Stimulated activated CD8-positive, alpha-beta memory T cell treated with anti-CD3 and anti-CD28 coated beads, Interleukin-4, amount 100 ng/mL, for 1 hour (primary cell): ENCODE measurements at places on chromosomes 1 and 21.

DNA sequence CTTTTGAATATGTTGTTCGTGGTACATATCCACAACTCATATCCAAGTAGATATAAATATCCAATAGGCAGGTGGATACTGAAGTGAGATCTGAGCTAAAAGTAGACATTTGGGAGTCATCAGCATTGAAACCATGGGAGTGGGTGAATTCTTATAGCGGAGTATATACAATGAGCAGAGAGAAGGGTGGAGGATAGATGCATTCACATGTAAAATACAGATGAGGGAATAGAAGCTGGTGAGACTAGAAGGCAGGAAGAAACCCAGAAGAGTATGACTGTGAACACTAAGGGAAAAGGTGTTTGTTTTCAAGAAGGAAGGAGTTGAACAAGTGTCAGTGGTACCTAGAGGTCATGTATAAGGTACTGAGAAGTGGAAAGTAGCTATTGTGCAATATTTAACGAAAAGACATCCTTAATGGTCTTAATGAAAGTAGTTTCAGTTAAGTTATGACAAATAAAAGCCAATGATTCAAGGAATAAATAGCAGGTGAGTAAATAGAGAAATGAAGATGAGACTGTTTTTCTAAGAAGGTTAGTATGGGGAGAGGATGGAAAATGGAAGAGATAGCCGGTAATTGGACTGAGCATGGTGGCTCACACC lies 181.6 kb upstream of the CACYBP start:
- DNase-seq, result no peak

DNA sequence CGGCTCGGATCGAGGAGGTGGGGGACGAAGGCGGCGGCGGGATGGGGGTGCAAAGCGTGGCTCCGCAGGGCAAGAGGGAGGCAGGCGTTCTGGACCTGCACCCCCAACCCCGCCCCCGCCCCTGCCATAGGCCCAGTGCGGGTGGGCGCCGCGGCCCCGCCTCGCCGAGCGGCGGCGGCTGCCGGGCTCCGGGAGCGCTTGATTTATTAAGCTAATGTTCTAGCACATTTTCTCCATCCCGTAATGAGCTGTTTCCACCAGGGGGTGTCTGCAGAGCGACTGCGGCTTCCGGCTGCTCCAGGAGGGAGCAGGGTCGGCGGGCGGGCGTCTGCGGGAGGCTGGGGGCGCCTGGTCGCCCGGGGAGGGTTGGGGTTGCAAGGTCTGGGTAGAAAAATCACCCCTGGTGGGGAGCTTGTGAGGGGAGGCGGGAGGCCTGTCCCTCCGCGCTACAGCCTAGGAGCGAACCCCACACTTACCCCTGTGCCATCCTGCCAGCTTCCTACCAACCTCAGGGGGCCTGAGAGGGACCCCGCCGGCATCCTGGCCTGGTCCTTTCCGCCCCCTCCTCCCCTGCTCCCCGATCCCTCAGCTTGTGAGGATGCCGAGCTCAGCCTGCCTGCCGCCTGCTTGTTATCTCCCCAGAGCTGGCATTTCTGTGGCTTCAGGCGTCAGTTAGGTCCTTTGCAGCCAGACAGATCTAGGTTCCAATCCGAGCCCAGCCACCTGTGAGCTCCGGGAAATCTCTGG lies 48.5 kb upstream of the ACOT11 start:
- DNase-seq, result no peak

DNA sequence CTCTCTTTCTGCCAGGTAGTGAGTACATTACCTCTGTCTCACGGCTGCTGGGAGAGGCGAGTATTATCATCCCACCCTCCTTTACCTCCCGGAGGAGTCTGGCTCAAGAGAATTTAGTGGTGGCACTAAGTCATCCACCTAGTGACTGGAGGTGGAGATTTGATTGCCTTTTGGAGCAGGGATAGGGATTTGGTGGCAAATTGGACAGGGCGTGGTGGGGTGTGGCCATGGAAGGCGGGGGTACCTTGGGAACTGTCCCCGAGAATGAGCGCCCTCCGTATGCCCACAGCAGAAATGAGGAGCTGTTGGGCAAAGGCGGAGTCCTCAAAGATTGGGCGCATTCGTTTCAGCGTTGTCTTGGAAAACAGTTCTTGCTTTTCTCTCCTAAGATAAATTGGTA lies 32.1 kb upstream of the HMGN1 start:
- no peak for DNase-seq

DNA sequence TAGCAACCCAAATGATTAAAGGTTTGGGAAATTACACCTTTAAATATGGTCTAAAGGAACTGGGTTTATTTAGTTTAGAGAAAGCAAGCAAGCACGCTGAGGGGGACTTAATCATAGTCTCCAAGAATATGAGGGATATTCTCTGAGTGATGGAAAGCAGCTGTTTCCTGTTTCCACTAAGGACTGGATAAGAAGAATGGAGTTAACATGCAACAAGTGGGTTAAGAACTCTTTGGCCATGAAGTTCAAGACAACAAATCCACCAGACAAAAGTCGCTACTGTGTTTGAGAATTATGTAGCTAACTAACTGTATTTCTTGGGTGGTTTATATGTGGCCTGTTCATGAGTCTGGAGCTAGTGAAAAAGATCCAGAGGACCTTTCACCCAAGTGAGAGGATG lies 85.7 kb downstream of the TGFB2 start:
- DNase-seq, result no peak

- no peak for DNase-seq
Observed at GRCh38 chr1:147052143-147052542, 114.0 kb downstream of the NBPF12 start.

DNA sequence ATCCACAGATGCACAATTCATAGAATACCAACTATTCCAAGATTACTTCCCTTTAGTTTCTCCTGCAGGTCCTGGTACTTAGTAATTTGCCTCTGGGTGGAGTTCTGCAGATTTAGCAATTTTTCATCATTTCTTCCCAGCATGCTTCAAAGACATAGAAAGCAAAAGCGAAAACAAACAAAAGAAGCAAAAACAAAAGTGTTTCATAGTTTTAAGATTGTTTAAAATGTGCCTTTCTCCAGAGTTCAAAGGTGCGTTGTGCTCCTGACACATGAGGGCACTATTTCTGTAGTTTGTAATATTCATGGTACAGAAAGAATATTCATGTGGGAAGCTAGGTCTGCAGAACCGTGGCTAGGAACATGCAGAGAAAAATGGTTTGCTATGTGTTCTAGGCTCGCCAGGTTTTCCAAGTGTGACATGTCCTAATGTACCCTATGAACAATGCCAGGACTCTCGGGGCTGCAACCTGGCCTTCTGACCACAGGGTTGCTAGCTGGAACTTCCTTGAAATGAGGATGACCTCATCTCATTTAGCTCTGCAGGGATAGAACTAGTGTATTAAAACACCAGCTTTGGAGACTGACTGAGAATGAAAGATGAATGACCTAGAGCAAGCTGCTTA lies 30.0 kb upstream of the RCSD1 start:
- DNase-seq, result no peak

DNA sequence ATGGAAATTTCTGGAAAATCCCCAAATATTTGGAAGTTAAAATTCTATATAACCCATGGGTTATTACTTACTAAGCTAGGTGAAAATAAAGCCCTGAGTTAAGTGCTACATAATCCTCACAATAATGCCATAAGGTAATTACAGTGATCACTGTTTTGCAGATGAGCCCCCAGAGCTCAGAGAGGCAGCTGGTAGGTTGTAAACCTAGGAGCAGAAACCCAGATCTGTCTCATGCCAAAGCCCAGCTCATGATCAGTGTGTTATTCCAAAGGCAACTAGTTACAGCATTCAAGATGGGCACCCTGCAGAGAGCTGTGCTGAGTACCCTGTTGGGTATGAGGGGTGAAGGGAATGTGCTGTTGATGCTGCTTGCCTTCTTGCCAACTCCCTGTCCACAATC lies 10.8 kb upstream of the MYOG start:
- no peak for DNase-seq

DNA sequence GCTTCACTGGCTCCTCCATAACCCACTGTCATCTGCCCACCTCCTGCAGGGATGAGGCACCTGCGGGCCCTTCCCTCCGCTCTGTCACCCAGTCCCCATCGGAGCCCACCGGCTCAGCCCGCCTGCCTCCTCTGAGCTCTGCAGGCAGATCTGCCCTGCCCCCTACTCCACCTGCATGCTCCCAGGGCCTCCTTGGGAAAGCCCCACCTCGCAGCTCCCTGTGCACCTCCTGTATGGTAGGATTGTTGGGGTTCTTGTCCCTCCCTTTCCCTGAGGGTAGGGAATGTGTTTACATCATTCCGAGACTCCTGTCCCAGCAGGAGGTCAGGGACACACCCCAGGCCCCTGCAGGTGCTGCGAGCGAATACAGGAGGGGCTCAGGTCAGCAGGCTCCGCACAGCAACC lies 50.5 kb downstream of the SIK1 start:
- no peak for DNase-seq

- no peak for DNase-seq
Observed at GRCh38 chr1:212606395-212607205, 2.0 kb upstream of the ATF3 start.

DNA sequence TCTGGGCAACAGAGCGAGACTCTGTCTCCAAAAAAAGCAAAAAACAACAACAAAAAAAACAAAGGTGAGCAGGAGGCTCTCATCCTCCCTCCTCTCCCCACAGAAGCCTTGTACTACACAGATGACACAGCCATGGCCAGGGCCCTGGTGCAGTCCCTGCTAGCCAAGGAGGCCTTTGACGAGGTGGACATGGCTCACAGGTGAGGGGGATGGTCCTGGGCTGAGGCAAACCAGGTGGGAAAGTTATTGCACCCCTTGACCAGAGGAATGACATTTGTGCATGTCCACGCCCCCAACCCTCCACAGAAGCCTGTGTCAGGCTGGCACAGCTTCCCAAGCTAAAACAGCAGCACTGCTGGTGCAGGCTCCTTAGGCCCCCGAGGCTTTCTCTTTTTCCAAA lies 2.4 kb downstream of the ADPRS start:
- no peak for DNase-seq

GRCh38 chr1:5927506-5928370 lies 64.5 kb downstream of the NPHP4 start:
- DNase-seq, result no peak

GRCh38 chr21:15840406-15840805 lies 110.6 kb downstream of the USP25 start:
- no peak for DNase-seq

DNA sequence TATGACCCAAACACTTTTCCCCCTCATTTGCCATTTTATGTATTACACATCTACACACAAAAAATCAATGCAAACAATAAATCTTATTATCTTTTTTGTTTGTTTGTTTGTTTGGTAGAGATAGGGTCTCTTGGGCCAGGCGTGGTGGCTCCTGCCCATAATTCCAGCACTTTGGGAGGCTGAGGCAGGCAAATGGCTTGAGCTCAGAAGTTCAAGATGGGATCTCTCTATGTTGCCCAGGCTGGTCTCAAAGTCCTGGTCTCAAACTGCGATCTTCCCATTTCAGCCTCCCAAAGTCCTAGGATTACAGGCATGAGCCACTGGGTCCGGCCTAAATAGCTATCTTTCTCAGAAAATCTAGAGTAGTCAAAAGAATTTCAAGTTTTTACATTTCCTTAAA lies 1.2 kb upstream of the DBT start:
- DNase-seq, result no peak

DNA sequence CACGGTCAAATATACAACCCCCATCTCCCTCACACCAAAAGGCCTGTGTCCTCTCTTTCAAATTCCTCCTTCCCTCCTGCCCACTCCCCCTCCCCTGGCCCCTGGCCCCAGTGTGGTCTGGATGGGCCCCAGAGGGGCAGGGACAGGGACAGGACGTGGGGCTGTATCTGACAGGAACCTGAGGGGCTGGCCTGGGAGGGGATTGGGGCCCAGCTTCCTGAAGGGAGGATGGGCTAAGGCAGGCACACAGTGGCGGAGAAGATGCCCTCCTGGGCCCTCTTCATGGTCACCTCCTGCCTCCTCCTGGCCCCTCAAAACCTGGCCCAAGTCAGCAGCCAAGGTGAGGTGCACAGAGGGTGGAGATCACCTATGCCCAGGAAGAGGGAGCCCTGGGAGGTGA lies at the start of gene MPL:
TSS of gene MPL (plus strand) at position 231 of the 400 bp plus-strand sequence. CDS start at position 262, 31 bp downstream.
- DNase-seq, result no peak

DNA sequence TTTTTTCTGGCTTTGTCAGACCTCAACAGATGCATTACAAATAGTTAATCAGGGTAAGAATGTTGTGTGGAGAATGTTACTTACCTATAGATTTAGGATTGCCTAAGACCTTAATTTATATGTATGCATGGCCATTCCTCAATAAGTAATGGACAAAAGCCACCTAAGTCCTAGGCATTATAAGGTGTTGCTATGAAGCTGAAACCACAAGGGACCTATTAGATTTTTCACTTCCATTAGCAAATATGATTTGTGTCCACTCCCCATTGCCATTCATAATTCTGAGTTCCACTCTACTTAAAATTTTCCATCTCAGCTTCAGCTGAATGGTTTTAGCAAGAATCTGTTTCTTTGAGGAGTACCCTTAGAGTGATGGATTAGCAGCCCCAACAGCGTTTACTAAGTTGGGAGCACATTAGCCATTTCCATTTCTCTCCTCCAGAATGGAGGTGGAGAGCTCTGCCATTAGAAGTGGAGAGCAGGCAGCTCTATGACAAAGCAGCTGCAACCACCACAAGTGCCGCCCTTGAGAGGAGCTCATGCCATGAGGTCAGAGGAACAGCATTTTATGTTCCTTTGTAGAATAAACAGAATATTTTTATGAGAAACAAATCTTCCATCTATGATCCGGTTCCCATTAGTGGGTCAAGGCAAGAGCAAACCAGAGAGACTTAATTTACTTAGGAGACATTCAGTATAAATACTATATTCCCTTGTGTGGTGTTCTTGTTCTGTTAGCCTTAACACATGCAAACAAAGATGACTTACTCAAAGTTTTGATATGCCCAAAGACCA lies 28.9 kb upstream of the C1orf87 start:
- no peak for DNase-seq

- no peak for DNase-seq
Observed at GRCh38 chr1:180542838-180543145, 16.0 kb upstream of the OVAAL start.

- DNase-seq, result no peak
Observed at GRCh38 chr1:33320619-33321165, at the start of gene A3GALT2. Gene A3GALT2, minus strand, starts transcription at chr1:33321098. Its CDS starts 0 bp downstream, at chr1:33321098.

- DNase-seq, result no peak
Observed at GRCh38 chr1:202187041-202187671, 6.4 kb upstream of the LGR6 start.
